ENCODE measurements at places on chromosomes 7 and 10.

- no peak for DNase-seq
Observed at GRCh38 chr10:126243971-126244370, 144.3 kb downstream of the ADAM12 start.

DNA sequence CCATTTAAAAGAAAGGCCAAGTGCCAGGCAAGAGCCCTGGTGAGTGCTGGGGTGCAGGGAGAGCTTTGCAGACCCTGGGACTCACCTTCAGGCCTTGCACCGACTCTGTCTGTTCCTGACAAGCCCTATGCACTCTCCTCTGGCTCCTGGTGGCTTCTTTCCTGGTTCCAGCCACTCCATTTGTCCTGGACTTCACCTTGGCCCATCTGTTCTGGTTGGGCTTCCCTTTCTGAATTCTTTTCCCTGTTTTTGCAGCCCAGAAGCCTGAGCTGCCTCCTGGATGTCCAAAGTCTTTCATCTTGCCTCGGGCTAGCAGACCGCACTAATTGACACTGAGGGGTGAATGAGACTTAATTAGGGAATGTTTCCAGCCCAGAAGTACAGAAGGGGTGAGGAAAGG, 60.5 kb downstream of the PYROXD2 start:
- DNase-seq: no peak

DNA sequence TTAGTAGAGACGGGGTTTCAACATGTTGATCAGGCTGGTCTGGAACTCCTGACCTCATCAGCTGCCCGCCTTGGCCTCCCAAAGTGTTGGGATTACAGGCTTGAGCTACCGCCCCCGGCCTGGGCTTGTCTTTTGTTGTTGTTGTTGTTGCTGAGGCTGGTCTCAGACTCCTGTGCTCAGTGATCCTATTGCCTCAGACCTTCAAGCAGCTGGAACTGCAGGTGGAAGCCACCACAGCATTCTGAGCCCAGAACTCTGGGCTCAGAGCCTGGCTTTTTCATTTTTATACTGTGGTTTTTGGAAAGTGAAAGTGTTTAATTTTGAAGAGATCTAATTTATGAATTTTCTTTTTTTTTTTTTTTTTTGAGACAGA, 16.2 kb upstream of the DNAJB6 start:
- DNase-seq: no peak

- DNase-seq: no peak
Observed at GRCh38 chr10:48536916-48537890, 67.7 kb downstream of the ARHGAP22 start.

DNA sequence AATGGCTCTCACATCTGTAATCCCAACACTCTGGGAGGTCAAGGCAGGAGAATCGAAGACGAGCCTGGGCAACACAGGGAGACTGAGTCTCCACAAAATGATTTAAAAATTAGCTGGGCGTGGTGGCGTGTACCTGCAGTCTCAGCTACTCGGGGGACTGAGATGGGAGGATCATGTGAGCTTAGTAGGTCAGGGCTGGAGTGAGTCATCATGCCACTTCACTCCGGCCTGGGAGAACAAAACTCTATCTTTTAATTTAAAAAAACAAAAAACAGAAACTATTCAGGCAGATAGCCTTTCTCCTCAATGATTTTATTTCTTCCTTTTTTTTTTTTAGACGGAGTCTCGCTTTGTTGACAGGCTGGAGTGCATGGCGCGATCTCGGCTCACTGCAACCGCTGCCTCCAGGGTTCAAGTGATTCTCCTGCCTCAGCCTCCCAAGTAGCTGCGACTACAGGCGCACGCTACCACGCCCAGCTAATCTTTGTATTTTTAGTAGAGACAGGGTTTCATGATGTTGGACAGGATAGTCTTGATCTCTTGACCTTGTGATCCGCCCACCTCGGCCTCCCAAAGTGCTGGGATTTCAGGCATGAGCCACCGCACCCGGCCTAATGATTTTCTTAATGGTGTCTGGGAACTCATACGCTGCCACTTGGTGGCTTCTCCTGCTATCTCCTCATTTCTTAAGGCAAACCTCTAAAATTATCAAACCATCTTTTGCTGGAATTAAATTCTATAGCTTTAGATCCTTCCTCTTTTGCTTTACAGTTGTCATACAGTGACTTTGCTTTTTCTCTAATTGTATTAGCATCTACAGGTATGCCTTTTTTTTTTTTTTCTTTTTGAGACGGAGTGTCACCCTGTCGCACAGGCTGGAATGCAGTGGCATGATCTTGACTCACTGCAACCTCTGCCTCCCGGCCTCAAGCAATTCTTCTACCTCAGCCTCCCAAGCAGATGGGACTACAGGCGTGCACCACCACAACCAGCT, 22.9 kb downstream of the SRPK2 start:
- no peak for DNase-seq

DNA sequence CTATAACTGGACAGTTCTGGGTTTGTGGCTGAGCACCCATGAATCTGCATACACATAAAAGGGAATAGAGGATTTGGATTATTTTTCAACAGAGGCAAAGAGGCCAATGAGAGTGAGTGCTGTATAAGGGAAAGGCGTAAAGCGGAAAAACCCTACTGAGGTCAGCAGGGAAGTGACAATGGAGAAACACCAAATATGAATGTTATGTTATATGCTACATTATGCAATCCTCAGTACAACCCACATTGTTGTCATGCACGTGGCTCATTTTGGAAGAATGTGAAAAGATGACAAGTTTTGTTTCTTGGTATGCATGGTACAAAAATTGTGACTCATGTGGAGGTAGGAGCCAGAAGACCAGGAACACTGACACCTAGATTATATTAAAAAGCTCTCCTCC, 113.6 kb upstream of the AMPH start:
- DNase-seq: peak; percentile 35

GRCh38 chr7:12898004-12898403, 210.6 kb downstream of the ARL4A start:
- DNase-seq: no peak

GRCh38 chr7:461117-461452, 58.6 kb downstream of the PDGFA start:
- no peak for DNase-seq

GRCh38 chr10:24889639-24890038, 62.8 kb downstream of the PRTFDC1 start:
- no peak for DNase-seq

DNA sequence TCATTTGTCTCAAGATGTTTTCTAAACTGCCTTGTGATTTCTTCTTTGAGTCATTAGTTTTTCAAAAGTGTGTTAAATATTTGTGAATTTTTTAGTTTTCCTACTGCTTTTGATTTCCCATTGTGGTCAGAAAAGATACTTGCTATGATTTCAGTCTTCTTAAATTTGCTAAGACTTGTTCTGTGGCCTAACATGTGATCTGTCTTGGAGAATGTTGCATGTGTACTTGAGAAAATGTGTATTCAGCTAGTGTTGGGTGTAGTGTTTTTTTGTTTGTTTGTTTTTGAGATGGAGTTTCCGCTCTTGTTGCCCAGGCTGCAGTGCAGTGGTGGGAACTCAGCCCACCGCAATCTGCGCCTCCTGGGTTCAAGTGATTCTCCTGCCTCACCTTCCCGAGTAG, 28.6 kb downstream of the BMPR1A start:
- no peak for DNase-seq

DNA sequence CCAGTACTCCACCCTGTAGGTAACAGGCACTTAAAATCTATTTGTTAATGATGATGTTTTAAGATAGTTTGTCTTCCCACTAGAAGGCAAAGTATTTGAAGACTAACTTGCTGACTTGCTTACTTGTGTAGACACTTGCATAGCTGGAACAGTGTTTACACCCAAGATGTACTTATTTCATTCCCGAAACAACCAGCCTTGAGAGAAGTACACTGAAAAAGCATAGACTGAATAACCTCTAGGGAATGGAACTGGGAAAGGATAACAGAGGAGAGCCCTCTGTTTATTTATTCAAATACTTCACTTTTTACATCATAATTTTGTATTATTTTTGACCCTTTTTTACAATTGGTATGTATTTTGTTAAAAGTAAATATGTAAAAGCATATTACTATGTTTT, 33.1 kb upstream of the TMEM26 start:
- no peak for DNase-seq

All from activated CD4-positive, alpha-beta T cell treated with anti-CD3 and anti-CD28 coated beads, Interleukin-2, Interleukin-6, amounts not matched to agents 100 ng/mL and 50 ng/mL, durations not matched to agents 16 hours and 8 hours (primary cell).